Immature natural killer cell (primary cell): ENCODE measurements at places on chromosomes 7 and 10. TPM values are rescaled to one million over a fixed set of nuclear protein-coding genes. Genes with fewer than 3 reads are reported as not detected.

- H3K4me3 ChIP-seq, result no peak overlapping the region
- H3K27ac ChIP-seq, result no peak overlapping the region
- peaks cover 11% of the 10 kb centered on the region for H3K4me1 ChIP-seq
- peaks cover 6% of the 10 kb centered on the region for H3K27me3 ChIP-seq
These were observed 106.7 kb downstream of the CYTH3 start for GRCh38 chr7:6165521-6166320.

DNA sequence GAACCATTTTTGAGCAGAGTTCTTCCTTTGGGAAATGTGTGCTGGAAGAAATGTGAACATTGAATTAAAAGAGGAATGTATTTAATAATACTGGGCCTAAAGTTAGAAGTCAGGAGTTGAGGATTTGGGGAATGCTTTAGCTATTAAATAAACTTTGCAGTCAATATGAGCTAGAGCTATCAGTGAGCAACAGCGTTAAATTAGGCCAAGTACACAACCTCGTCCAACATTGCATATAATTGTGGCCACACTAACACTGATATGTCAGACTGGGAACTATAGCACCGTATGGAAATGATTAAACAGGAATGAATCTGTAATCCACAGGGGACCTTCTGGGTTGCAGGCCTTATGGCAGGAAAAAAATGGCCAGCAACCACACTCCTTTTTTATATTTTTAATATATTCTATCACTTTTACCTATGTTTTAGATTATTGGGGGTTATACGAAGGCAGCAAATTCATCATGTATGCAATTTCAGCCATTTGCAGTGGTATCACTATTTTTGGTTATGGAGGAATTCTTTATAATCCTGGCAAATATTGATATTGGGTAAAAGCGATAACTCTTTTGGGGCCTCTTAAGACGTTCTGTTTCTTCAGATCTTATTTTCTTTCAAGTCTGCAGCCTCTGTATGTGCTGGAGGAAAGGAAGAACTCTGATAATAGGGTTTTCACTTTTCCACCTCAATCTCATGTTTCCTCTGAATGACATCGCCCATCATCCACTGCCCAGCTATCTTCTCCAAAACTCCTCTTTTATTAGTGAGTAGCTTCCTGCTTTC lies 236.3 kb upstream of the PLXDC2 start:
- no peaks in the 10 kb centered on the region for H3K36me3 ChIP-seq
- H3K4me3 ChIP-seq, result no peak overlapping the region
- H3K27ac ChIP-seq, result no peak overlapping the region
- DNase-seq, result no peak
- no peaks in the 10 kb centered on the region for H3K4me1 ChIP-seq

DNA sequence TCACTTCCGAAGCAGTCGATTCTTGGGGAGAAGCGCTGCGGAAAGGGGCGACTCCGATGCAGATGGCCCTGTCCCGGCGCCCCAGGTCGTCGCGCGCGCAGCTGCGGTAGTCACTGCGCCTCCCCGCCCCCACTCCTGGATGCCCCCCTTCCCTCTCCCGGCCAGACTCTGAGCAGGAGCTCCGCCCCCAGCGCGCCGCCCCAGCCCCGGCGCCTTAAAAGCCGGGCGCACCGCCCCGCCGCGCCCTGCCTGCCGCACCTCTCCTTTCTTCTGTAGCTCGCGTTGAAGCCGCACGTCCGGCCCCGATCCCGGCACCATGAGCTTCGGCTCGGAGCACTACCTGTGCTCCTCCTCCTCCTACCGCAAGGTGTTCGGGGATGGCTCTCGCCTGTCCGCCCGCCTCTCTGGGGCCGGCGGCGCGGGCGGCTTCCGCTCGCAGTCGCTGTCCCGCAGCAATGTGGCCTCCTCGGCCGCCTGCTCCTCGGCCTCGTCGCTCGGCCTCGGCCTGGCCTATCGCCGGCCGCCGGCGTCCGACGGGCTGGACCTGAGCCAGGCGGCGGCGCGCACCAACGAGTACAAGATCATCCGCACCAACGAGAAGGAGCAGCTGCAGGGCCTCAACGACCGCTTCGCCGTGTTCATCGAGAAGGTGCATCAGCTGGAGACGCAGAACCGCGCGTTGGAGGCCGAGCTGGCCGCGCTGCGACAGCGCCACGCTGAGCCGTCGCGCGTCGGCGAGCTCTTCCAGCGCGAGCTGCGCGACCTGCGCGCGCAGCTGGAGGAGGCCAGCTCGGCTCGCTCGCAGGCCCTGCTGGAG lies at the start of gene INA:
Gene INA (plus strand): TSS at position 243 of the 817 bp plus-strand sequence. CDS start 74 bp downstream, at position 317.
- no peak within 1 kb of the TSS for H3K4me3 ChIP-seq
- peaks cover 6% of the 10 kb centered on the region for H3K4me1 ChIP-seq
- H3K27me3 ChIP-seq, result peaks cover 35% of the 10 kb centered on the region
- no peak for DNase-seq
- H3K36me3 ChIP-seq, result no peaks in the 10 kb centered on the region

- no peak overlapping the region for H3K27ac ChIP-seq
- no peak overlapping the region for H3K4me3 ChIP-seq
- peaks cover 4% of the 10 kb centered on the region for H3K36me3 ChIP-seq
- no peaks in the 10 kb centered on the region for H3K27me3 ChIP-seq
- H3K4me1 ChIP-seq, result peaks cover 6% of the 10 kb centered on the region
These were observed 34.6 kb downstream of the VTI1A start for GRCh38 chr10:112481602-112482001.

DNA sequence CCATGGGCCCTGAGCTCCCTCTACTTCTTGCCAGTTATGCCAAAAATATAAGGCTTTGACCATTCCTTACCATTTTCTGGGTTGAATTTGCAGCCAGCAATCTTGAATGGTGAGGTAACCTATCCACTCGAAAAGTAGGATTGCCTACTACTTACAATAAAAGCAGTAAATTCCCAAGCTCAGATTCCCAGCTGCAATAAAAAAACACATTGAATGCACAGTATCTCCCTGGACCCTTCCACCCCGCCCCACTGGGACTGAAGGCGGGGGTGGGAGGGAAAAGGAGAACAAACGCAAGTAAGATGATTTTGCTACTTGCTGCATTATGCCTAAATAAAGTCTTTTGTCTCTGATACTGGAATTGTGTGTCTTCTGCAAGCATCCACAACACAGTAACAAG lies 301.9 kb downstream of the HGF start:
- H3K27me3 ChIP-seq, result no peaks in the 10 kb centered on the region
- H3K4me3 ChIP-seq, result no peak overlapping the region
- DNase-seq, result no peak
- no peaks in the 10 kb centered on the region for H3K36me3 ChIP-seq
- no peak overlapping the region for H3K27ac ChIP-seq
- no peaks in the 10 kb centered on the region for H3K4me1 ChIP-seq

- H3K4me3 ChIP-seq, result no peak overlapping the region
- H3K27me3 ChIP-seq, result peaks cover 2% of the 10 kb centered on the region
- H3K27ac ChIP-seq, result no peak overlapping the region
- no peaks in the 10 kb centered on the region for H3K36me3 ChIP-seq
- DNase-seq, result no peak
These were observed 6.4 kb downstream of the SFTPD start for GRCh38 chr10:79942261-79943185.

DNA sequence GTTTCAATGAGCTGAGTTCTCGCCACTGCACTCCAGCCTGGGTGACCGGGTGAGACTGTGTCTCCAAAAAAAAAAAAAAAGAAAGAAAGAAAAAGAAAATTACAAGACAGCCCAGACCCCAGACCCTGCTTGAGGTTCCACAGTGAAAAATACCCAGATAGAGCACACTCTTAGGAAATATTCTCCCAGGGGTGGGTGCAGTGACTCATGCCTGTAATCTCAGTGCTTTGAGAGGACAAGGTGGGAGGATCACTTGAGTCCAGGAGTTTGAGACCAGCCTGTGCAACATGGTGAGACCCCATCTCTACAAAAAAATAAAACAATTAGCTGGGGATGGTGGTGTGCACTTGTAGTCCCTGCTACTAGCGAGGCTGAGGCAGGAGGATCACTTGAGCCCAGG lies 41.1 kb upstream of the GTF2IRD1 start:
- no peaks in the 10 kb centered on the region for H3K4me1 ChIP-seq
- H3K4me3 ChIP-seq, result no peak overlapping the region
- peaks cover 2% of the 10 kb centered on the region for H3K27me3 ChIP-seq
- H3K36me3 ChIP-seq, result no peaks in the 10 kb centered on the region

- H3K4me1 ChIP-seq, result no peaks in the 10 kb centered on the region
- no peak overlapping the region for H3K27ac ChIP-seq
- no peak overlapping the region for H3K4me3 ChIP-seq
These were observed 60.7 kb upstream of the CCDC6 start for GRCh38 chr10:59967079-59967478.

- no peak overlapping the region for H3K27ac ChIP-seq
- H3K36me3 ChIP-seq, result no peaks in the 10 kb centered on the region
- H3K4me1 ChIP-seq, result no peaks in the 10 kb centered on the region
- H3K4me3 ChIP-seq, result no peak overlapping the region
- peaks cover 2% of the 10 kb centered on the region for H3K27me3 ChIP-seq
These were observed 49.6 kb upstream of the CHST15 start for GRCh38 chr10:124142960-124143359.

- H3K4me3 ChIP-seq, result no peak overlapping the region
- no peaks in the 10 kb centered on the region for H3K27me3 ChIP-seq
- no peaks in the 10 kb centered on the region for H3K36me3 ChIP-seq
- no peak overlapping the region for H3K27ac ChIP-seq
- DNase-seq, result no peak
- H3K4me1 ChIP-seq, result peaks cover 11% of the 10 kb centered on the region
These were observed 2.5 kb downstream of the SLC25A13 start for GRCh38 chr7:96319439-96319838.

DNA sequence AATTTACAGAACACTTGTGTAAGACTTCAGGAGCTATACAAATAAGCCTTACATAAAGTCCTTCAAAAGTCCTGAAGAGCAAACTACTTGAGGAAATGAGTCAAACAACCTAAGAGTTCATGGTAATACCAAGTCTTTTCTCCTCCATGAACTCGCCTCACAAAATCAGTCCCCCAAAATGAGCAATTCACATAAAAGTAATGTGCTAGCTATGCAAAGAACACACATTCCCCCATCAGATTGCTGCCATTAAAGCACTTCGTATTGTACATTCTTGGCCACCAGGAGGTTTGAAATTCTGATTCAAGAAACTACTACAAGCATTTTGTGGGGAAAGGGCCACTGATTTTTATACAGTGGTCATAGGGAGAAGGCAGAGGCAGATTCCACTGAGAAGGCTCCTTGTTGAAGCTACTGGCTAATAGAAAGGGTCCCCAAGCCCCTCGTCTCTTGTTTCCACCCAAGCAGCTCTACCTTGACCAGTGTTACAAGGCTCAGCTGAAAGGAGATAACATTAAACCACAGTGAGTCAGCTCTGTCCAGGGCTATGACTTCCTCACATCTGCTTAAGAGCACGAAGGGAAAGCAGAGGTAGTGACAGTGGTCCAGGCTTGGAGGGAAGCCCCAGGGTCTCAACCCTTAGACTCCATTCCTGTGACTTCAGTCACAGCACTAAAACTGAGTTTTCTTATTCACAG lies 115.2 kb upstream of the CDK1 start:
- no peak overlapping the region for H3K27ac ChIP-seq
- H3K27me3 ChIP-seq, result no peaks in the 10 kb centered on the region
- H3K4me3 ChIP-seq, result no peak overlapping the region
- H3K36me3 ChIP-seq, result no peaks in the 10 kb centered on the region

GRCh38 chr7:22577470-22578001 lies 77.5 kb upstream of the STEAP1B start:
- no peak overlapping the region for H3K4me3 ChIP-seq
- peaks cover 3% of the 10 kb centered on the region for H3K27me3 ChIP-seq
- no peak overlapping the region for H3K27ac ChIP-seq
- DNase-seq, result no peak
- H3K4me1 ChIP-seq, result no peaks in the 10 kb centered on the region

The RP9 gene
- polyA plus RNA-seq, result 17.1 TPM

The CLCN1 gene
- not detected for polyA plus RNA-seq

The TRIM4 gene
- 14.0 TPM for polyA plus RNA-seq

The MBL2 gene
- polyA plus RNA-seq, result not detected

The GPR146 gene
- not detected for polyA plus RNA-seq
